Fibroblast of lung (primary cell): ENCODE measurements at places on chromosomes 12 and 14.

- no peak for DNase-seq
Observed at GRCh38 chr14:96271421-96271762, 15.4 kb downstream of the BDKRB1 start.

GRCh38 chr14:95460647-95461478, 55.6 kb downstream of the SYNE3 start:
- peak; percentile 85 for DNase-seq

GRCh38 chr12:39771456-39771855, 151.9 kb upstream of the ABCD2 start:
- DNase-seq, result peak; percentile 0

- DNase-seq, result no peak
Observed at GRCh38 chr12:100463661-100464060, 10.0 kb upstream of the NR1H4 start.

GRCh38 chr14:105461903-105462302, 12.7 kb upstream of the CRIP2 start:
- no peak for DNase-seq

DNA sequence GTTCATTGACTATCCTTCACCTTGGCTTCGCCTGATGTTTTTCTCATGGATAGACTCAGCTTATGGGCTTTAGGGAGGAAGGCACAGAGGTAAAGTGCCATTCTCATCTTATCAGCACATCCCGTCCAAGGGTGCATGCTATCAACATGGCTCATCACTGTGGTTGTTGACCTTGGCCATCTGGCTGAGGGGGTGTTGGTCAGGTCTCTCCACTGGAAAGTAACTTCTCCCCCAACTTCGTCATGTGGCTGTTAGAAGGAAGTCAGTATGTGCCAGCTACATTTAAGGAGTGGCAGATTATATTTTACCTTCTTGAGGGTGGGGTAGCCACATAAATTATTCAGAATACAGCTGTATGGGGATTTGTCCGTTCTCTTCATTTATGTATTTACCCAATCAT, 68.9 kb downstream of the EML1 start:
- DNase-seq, result no peak

DNA sequence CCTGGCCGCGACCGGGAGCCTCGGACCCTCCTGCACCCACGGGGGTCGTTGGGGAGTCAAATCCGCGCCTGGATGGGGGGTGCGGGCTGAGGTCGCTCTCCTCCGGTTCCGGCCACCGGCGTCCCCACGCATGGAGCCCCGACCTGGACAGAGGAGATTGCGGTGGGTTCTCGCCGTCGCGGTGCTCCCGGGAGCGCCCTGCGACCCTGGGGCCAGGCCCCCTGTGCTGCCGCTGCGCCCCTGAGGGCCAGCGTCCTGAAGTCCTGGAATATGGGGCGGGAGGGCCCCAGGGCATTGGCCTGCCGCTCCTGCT, 345 bp downstream of the ASPG start:
- no peak for DNase-seq

DNA sequence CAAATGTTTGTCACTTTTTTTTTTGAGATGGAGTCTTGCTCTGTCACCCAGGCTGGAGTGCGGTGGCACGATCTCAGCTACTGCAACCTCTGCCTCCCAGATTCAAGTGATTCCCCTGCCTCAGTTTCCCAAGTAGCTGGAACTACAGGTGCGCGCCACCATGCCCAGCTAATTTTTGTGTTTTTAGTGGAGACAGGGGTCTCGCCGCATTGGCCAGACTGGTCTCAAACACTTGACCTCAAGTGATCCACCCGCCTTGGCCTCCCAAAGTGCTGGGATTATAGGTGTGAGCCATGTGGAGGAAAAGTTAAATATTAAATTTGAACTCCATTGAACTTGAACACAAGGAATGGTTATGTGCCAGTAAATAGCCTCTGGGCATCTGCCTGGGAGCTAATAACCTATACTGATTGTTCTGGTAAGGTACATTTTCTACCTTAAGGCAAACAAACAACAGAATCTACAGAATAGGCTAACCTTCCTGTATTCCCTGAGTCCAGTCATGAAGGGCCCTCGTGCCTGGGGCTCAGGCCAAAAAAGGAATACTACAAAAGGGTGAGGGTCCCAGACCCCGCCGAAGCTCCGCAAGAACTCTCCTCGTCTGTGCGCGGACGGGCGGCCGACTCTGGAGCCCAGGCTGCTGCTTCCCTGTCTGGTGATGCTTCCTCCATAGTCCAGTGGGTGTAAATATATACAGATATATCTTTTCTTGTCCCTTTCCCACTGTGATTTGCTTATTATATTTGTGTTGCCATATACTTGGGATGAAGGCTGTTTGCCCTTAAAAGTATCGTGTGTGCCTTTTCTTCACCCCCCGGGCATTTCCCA, 74.0 kb upstream of the EIF5 start:
- peak; percentile 2 for DNase-seq

GRCh38 chr12:64445490-64445889, 6.4 kb upstream of the TBK1 start:
- no peak for DNase-seq

DNA sequence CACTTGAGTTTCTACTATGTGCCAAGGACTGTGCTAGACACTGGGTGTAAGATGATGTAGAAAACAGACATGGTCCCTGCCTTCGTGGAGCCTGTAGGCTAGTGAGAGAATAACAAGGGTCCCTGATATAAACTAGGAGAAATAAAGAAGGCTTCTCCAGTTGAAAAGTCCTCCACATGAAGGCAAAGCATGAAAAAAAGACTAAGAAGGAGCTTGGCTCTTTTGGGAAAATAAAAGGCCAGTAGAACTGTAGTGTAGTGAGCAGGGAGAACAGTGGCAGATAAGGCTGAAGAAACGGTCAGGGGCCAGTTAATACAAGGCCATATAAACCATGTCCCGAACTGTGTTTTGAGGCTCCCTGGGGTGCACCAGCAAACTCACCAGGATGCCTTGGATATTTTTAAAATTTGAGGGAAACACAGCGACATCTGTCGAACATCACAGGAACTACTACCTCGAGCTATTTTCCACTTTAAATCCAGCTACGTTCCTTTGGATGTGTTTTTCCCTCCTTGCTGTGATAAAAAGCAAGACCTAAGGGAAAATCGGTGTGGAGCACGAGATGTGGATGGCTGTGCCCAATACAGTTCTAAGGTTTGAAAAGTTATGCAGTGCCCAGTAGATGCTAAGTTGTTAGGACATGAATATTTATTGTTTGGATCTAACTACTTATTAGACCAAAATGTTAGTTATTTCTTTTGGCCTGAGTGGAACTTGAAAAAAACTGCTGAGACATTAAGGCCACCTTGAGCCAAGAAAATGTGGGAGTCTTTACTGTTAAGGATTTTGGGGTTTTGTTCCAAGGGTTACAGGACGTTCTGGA, 8.5 kb upstream of the CFL2 start:
- peak; percentile 73 for DNase-seq

DNA sequence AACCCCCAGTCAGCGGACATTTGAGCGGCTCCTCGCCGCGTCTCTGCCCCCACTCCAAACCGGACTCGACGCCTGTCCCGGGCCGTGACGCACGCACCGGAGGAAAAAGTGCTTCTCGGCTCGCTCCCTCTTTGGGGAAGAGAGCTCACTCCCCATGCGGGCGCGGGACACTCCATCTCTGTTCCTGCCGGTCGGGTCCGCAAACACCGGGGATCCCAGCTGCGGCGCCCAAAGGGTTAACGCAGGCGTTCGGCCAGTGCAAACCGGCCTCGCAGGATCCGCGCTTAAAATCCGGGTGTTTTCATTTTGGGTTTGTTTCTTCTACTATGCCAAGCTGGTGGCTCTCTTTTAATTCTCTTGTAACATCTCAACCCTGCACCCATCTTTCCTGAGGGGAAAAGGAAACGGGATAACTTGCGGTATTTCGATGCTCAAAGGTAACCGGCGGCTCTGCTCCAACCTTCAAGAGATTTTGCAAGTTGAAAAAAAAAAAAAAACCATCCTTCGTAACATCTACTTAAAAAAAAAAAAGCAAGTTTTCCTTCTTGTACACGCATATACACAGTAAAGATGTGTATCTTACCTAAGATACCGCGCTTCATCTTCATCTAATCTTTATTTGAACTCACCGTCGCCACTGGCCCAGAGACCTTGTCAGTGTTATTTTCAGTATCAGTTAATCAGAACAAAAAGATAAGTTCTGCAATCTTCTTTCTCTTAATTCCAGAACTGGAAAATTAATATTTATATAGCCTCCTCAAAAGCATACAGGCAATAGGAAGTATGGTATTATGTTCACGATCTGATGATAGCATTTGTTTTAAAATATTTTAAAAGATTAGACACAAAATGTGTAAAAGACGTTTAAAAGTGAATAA, 1.6 kb upstream of the ATP2B1 start:
- no peak for DNase-seq

GRCh38 chr12:54579258-54579657, 9.2 kb downstream of the PPP1R1A start:
- DNase-seq, result no peak
